ENCODE measurements at places on chromosomes 2 and 18. TPM values are rescaled to one million over a fixed set of nuclear protein-coding genes. Genes with fewer than 3 reads are reported as not detected.

Gene KANSL3
- total RNA-seq = 30.6 TPM

DNA sequence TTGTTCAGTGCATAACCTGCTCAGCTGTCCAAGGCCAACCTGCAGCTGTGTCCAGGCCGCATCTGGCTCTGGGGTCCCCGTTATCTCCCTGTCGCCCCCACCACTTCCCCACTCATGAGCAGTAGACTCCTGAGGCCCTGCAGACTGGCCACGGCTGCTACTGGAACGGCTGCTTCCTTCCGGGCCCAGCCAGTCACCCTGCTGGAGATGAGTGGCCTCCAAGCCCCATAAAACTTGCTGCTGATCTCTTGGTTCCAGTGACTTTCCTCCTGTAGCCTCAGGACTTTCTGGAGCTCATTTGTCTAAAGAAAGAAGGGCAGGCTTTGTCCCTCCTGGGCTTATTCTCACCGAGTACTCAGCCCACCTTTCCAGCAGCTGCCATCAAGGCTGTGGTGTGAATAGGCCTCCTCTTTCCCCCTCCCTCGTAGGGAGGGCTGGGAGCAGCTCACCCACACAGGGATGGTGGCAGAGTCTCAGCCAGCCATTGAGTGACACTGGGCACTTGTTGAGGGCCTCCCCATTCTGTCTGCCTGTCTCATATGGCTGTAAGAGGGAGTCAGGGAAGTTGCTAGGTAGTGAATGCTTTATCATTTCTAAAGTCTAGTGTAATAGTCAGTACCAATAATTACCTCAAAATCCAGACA, 257.3 kb downstream of the MYCN start:
- DNase-seq = no peak

Gene C1GALT1C1L
- not detected for total RNA-seq

DNA sequence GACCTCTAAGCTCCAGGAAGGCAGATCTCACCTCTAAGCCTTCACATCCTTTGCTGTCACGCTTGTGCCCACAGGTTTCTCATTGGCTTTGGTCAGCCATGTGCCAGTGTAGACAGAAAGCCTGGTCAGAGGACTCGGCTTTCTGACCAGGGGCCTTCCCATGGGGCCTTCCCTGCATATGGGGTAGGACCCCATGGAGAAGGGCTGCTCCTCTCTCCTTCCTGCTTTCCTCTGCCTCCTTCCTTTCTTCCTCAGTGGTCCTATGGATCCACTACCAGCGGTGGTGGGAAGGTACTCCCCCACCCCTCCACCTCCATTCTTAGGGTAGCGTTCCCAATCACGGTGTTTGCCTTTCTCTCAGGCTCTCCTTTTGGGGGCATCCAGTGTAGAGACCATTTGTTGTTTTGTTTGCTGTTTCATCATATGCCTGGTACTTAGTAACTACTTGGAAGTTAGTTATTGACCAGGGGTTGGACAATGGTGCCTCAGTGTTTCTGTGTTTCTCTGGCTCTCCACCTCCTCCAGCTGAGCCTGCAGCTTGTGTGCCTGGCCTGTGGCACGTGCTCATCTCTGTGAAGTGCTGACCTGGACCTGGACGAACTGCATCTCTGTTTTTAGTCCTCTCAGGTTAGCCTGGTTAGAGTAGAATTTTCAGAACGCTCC, 71.6 kb downstream of the ZNF407 start:
- no peak for DNase-seq

Gene MALL
- 136 TPM for total RNA-seq

Gene SLC5A7
- total RNA-seq = 0.06 TPM

Gene BABAM2
- total RNA-seq = 17.9 TPM

Gene SOCS6
- total RNA-seq = 20.8 TPM

Gene SERPINB11
- not detected for total RNA-seq

DNA sequence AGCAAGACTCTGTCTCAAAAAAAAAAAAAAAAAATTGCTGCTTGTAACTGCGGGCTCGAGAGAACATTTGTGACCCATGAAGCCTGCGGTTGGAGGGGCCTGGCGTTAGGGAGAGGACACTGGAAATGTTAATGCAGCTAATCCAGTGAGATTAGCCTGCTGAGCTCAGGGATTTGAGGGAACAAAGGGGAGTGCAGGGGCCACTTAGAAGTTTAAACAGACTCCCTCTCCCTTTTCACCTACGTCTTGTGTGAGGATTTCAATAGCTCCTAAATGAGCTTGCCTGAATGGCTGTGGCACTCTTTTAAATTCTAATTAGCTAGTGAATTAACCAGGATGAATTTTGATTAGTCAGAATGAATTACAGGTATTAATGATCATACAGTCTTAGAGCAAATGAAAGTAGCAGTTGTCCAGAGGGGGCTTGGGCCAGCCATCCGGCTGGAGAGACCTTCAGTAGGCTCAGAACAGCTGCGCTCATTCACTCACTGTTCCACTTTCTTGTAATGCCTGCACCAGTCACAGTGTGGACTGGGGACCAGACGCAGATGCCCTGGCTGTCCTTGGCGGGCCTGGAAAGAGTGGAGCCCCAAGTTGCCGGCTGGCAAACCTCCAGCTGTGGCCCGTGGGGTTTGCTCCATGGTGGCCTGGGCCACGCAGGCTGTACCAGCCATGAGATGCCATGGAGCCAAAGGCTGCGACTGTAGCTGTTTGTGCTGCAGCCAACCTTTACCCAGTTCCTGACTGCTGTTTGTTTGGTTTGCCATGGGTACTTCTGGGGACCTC, 20.8 kb downstream of the LDLRAD4 start:
- DNase-seq = no peak

Gene EGR4
- not detected for total RNA-seq

GRCh38 chr2:20539133-20539719, 92.4 kb downstream of the RHOB start:
- no peak for DNase-seq

DNA sequence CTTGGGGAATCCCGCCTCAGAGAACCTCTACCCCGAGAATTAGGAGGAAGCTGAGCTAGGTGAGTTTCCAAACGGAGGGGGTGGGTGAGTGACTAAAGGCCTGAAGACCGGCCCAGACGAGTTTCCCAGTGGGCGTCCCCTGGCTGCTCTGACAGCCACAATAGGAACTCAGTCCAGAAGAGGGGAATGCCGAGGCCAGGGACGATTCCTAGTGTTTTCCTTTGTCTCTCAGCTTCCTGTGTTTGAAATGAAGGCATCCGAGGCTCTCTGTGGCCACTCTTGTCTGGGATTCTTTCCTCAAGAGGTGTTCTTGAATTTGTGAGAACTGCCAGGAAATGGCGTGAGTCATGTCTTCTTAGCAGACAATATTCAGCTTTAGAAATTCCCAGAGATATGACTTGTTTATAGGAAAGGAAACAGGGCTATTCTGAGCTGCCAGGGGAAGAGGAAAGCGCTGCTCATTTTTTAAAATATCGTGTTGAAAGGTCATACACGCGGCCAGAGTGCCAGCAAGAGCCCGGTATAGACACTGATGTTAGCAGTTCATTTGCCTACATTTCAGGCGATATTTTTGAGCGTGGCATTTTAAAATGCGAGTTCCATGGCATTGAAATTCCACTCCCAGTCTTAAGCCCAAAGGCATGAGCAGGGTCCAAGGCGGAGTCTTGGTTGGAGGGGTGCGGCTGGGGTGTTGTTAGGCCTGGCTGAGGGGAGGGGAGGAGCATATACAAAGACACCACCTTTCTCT, 169.1 kb upstream of the KLF7 start:
- peak; percentile 94 for DNase-seq

DNA sequence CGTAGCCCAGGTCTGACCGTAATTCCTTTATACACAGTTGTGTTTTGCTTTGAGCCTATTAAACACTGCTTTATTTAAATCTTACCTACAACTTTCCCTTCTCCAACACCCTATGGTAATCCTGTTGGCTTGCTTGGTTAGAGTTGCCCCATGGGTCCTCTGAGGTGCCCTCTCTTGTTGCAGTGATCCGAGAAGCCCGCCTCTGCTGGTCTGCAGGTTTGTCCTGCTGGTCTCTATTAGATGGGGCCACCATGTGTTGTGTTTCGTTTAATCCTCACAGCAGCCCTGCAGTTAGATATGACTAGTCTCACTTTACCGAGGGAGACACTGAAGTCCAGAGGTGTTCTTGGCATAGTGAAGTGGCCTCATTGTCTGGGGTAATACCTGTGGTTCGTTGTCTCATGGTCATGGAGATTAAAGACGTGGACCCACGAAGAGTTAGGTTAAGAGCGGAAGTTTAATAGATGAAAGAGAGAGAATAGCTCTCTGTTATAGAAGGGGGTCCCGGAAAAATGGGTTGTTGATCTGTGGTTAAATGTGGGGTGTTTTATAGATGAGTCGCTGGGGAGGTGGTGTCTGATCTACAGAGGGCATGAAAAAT, 7.2 kb upstream of the PDIA6 start:
- no peak for DNase-seq

- DNase-seq = no peak
Measured at GRCh38 chr2:152611458-152612231, 105.6 kb downstream of the PRPF40A start.

- no peak for DNase-seq
Measured at GRCh38 chr2:169729274-169729605, 4.4 kb upstream of the KLHL23 start.

Gene CCDC74B
- 8.6 TPM for total RNA-seq

- no peak for DNase-seq
Measured at GRCh38 chr2:102520801-102521200, 47.8 kb downstream of the SLC9A4 start.

DNA sequence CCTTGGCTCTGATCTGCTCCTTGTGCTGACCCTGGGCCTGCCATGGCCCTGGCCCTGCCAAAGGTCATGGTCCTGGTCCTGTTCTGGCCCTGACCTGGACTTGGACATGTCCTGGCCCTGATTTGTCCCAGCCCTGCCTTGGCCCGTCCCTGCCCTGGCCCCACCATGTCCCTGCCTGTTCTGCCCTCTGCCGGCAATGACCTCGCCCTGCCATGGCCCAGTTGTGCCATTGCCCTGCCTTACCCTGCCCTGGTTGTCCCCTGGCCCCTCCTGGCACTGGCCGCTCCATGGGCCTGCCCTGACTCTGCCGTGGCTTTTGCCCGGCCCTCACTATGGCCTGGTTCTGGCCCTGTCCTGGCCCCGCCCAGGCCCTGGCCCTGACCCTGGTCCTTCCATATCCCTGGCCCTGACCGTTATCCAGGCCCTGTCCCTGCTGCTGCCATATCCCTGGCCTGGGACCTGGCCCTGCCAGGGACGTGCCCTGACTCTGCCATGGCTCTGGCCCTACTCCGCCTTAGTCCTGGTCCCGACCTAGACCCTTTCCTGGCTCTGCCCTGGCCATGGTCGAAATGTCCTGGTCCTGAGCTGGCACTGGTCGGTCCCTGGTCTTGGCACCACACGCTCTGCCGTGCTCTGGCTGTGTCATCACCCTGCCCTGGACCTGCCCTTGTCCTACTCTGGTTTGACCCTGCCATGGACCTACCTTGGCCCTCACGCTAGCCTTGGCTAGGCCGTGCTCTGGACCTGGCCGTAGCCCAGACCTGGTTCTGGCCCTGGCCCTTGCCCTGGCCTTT, 6.8 kb upstream of the ANKRD62 start:
- no peak for DNase-seq

- no peak for DNase-seq
Measured at GRCh38 chr18:28890791-28891190, 713.9 kb upstream of the CDH2 start.

DNA sequence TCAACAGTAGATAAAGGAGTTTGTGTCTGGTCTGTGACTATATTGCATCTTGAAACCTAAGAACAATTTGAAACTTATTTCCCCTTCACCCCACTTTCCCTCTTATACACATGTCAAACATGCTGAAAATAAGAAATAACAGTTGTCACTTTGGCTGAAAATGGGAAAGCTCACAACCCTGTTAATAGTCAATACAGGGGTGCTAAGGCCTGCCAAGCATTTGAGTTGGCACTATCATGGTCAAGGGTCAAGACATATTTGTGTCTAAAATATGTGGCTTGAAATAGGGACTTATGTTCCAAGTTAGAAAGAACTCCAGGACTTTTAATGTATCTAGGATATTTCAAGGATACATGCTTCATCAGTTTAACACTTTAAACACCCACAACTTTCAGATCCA, 20.6 kb downstream of the PAIP2B start:
- DNase-seq = no peak

DNA sequence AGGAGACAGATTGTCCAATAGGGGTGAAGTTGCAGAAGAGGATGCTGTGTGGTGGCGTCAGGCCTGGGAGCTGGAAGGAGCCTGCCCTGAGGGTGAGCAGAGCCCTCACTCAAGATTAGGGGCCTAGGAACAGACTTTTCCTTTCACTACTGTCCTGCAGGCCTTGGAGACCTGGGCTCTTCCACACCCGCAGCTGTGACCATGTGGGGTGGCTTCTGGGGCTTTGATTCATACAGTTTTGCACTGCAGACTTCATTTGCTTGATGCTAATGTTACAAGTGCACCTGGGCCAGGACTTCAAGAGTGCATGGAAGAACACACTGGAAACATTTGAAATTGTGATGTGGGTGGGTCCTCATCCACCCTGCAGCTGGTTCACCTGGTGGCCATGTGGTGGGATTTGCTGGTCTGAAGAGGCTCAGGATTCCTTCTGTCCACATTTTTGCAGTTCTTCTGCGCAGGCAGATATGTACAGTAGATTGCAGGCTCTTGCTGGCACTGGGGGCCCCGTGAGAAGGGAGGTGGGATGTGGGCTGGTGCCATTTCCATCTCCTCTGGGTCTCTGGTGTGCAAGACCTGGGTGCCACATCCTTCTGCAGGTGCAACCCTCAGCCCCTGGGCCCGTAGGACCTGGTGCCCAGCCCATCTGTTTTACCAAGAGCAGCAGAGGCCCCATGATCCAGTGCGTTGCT, 9.9 kb downstream of the GLI2 start:
- no peak for DNase-seq
